ENCODE measurements at places on chromosomes 3 and 15.

- DNase-seq, result no peak
Measured at GRCh38 chr3:13710251-13710650, 161.3 kb downstream of the FBLN2 start.

DNA sequence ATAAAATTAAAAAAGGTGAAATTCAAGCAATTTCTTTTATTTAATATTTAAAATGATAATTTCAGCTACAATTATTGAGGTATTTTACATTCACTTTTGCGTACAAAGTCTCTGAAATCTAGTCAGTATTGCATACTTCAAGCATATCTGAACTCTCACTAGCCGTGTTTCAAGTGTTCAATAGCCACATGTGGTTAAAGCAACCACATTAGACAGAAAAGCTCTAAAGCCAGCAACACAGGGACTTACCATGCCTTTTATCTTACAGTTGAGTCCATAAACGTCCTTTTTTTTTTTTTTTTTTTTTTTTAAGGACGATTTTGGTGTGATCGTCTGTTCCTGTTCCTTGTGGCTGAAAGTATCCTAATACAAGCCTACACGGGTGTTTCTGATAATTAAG is 257.0 kb upstream of the RGMA start:
- no peak for DNase-seq

GRCh38 chr3:57556459-57557084 is 498 bp downstream of the PDE12 start:
- DNase-seq, result no peak

GRCh38 chr15:77192451-77192850 is 121.5 kb upstream of the TSPAN3 start:
- DNase-seq, result no peak

DNA sequence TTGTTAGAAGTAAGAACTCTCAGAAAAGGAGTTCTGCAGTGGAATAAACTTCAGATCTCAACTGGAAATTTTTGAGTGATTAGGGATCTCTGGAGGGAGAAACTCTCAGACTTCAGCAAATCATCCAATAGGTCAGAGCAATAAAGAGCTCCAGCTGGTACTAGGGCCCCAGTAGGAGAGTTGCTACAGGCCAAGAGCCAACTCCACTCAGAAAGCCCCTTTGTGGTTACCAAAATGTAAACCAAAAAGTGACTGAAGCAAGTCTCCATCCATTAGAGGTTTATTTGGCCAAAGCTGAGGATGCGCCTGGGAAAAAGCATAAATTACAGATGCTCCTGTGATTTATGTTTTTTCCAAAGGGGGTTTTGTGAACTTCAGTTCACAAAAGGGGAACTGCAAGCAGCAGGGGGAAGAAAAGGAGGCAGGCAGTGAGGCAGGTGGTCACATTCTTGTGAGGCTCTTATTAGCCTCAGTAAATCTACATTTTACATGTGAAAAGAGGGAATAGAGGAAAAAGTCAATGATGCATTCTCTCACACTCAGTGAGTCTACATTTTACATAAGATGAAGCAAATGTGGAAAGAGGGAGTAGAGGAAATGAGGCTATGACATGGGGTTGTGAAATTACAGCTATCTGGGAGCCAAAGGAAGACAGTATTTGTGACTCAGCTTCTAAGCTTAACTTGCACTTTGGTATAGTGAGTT is 92.4 kb upstream of the DAZL start:
- no peak for DNase-seq

DNA sequence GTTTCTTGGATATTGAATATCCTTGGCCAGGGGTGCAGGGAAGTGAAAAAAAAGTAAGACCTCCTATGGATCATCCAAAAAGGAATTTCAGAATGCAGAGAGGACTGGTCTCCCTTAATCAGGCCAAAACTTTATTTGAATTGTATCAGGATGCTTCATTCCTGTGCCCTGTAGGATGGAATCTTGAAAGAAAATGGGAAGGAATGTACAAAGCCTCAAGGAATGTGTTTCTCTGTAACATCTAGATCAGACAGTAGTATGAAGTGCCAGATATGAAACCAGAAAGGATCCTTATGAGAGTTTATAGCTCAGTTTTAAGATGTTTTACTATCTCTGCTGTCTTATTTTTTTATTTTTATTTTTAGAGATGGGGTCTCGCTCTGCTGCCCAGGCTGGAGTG is 6.5 kb upstream of the GSK3B start:
- peak; percentile 52 for DNase-seq

DNA sequence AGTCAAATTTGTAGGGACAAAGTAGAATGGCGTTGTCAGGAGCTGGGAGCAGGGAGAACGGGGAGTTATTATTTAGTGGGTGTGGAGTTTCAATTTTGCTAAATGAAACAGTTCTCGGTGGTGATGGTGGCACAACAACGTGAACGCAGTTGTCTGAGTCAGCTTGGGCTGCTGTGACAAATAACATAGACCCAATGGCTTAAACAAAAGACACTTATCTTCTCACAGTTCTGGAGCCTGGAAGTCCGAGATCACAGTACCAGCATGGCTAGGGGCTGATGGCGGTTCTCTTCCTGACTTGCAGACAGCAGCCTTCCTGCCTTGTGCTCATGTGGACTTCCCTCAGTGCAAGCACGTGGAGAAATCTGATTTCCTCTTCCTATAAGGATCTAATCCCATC is 90.2 kb downstream of the CHSY1 start:
- DNase-seq, result no peak

DNA sequence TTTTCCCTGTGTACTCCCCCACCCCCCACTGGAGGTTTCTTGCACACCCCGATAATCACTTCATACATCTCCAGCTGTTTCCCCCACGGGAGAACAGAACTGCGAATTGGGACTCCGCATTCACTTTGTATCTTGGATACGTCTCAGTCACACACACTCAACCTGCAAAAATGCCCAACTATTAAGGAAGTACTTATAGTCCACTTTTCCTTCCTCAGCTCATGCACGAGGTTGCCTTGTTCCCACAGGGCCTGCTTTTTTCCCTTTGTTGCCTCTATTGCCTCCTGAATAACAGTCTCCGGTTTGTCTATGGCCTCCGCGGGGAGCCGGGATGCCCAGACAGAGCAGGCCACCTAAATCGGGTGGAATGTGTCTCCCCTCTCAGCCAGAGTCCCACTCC is 282.3 kb downstream of the PYDC2 start:
- DNase-seq, result no peak

- DNase-seq, result no peak
Measured at GRCh38 chr3:188104050-188104449, 49.9 kb upstream of the LPP start.

DNA sequence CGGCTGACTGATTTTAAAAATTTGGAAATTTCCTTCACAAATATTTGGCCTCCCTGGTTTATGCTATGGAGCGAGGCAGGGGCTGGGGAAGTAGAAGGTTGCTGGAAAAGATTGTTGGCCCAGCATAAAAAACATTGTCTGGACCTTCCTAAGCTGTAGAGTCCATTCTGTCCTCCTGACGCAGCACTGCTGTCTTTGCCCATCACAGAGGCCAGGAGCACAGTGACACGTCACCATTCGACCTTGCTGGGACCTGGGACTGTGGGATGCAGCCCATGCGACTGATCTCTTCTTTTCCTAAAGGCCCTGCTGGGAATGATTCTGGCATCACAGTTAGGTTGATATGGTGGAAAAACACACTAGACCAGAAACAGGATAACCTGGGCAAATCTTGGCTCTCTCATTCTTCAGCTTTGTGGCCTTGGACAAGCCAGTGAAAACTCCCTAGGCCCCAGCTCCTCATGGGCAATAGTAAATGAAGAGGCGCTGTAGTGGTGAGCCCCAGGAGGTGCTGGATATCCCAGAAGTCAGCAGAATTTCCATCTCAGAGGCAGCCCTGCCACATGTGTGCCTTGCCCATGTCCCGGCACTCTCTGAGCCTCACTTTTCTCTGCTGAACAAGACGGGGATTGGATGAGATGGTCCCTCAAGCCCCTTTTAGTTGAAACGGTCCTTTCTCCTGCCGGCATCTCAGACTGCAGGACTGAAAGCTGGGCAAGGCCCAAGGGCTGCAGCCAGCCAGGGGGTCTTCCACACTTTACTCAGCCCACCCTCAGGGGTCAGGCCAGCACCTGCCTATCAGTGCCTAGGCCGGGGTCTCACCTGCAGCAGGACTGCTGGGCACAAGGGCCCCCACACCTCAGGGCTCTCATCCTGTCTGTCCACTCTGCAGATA is 69.6 kb downstream of the SENP2 start:
- no peak for DNase-seq

DNA sequence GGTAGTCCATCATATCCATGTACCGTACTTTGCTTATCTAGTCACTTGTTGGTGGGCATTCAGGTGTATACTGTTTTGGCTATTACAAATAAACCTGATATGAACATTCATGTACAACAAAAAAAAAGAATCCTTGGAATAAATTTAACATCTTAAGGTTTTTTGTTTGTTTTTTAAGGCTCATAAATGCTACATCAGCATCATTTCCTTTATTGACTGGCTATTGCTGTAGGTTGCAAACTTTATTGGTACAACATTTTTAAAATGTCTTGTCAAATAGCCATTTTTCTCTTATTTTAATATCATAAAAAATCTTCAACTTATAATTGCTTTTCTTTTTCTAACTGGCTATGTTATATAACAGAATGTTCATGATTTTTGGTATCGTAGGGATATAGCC is 16.2 kb downstream of the DHFR2 start:
- DNase-seq, result no peak

DNA sequence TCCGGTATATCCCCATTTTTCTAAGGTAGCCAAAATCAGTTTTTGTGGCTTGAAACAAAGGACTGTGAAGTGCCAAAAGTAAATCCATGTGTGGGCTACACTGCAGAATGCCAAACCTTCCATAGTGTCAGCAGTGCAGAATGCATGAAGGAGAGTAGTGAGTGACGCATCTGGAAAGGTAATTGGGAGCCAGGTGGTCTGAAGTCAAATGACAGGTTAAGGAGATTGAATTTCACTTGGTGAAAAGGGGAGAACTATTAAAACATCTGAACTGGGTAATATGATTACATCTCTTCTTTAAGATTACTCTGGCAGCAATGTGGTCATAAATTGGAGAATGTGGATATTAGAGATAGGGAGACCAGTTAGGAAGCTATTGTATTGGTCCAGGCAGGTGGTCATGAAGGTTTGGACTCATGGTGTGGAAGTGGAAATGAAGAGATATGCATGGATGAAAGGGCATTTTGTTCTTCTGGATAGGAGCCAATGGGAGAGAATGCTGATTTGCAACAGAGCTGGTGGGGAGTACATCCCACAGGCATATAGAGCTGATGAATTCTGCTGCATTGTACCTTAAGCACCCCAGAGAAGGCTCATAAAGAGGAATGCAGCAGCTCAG is 118.2 kb downstream of the ECT2 start:
- DNase-seq, result no peak

DNA sequence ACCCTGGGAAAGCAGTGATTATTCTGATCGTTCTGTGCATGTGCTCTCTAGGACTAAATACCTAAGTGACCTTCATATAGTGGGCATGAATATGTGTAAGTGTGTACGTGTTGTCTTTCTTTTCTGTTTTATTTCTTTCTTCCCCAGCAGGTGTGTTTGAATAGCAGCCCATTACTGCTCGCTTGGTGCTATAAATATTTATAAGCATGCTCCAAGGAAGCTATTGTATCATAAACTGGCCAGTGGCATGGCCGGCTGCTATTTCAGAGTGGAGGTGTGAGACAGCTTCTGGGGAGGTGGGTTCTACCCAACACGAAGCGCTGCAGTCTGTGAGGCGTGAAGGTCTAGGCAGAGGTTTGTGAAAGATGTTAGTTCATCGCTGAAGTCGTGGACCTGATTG is 641.8 kb downstream of the NTRK3 start:
- no peak for DNase-seq
